ENCODE measurements at places on chromosomes 2 and 18. TPM values are rescaled to one million over a fixed set of nuclear protein-coding genes. Genes with fewer than 3 reads are reported as not detected.

DNA sequence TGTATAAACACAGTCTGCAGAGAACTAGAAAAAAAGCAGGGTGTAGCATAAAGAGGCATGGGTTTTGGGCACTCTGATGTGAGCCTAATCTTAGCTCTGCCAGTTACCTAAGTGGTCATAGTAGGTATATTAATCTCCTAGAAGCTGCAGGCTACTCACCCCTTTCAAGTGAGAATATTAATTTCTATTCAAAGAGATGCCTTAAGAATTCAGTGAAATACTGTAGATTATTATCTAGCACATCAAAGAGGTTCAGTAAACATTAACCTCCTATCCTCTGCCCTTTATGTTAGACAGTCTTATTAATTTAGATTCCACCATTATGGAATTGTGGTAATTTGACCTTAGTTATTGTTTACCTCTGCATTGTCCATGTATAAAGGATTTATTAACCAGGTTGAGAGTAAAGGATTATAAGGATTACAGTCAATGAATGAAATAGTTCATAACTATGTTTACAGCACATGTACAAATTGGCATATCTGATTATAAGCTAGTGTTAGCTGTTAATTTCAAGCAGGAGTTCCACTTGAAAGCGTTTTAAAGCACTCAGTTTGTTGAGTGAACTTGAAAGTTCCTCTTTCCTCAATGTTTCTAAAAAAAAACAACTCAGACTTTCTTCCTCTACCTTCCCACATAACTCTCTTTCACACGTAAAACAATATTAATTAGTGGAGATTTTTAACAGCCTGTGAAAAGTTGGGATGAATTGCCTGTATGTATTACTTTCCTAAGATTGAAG is 150.6 kb upstream of the EPC2 start:
- peaks cover 2% of the 10 kb centered on the region for H3K4me1 ChIP-seq
- H3K27ac ChIP-seq = no peak overlapping the region
- no peaks in the 10 kb centered on the region for H3K36me3 ChIP-seq

The UGT1A6 gene
- not detected for total RNA-seq

- DNase-seq = no peak
- no peak overlapping the region for H3K27ac ChIP-seq
- H3K4me3 ChIP-seq = no peak overlapping the region
- H3K27me3 ChIP-seq = no peaks in the 10 kb centered on the region
- H3K36me3 ChIP-seq = no peaks in the 10 kb centered on the region
Measured at GRCh38 chr2:46367286-46367685, 70.1 kb downstream of the EPAS1 start.

The GCG gene
- 0.29 TPM for total RNA-seq

GRCh38 chr18:48330016-48330991 is 78.9 kb downstream of the ZBTB7C start:
- no peaks in the 10 kb centered on the region for H3K27me3 ChIP-seq
- no peaks in the 10 kb centered on the region for H3K36me3 ChIP-seq
- no peak overlapping the region for H3K4me3 ChIP-seq

The HOXD8 gene
- not detected for total RNA-seq
